ENCODE measurements at places on chromosomes 11 and 22. TPM values are rescaled to one million over a fixed set of nuclear protein-coding genes. Genes with fewer than 3 reads are reported as not detected.

- H3K4me1 ChIP-seq = no peaks in the 10 kb centered on the region
- no peak overlapping the region for H3K4me3 ChIP-seq
- DNase-seq = no peak
These were observed 67.3 kb upstream of the SHISAL1 start for GRCh38 chr22:44379817-44380755.

DNA sequence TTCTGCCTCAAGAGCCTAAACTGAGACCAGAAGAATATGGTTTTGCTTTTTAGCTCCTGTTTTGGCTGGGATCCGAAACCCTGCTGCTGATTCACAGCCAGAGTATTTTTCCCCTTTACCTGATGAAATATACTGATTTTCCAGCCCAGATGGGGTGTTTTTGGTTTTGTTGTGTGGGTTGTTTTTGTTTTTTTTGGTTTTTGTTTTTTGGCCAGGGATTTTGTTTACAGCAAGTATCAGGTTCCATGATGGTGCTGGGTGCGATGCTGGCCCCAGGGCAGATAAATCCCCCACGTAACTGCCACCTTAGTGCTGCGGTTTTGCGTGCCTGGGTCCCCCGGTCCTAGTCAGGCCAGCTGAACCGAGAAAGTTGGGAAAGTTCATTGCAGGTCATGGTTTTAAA lies 103.7 kb downstream of the ZBTB16 start:
- DNase-seq = no peak
- peaks cover 87% of the 10 kb centered on the region for H3K4me1 ChIP-seq
- no peak overlapping the region for H3K4me3 ChIP-seq
- no peak overlapping the region for H3K27ac ChIP-seq
- peaks cover 18% of the 10 kb centered on the region for H3K36me3 ChIP-seq

GRCh38 chr11:94332814-94333213 lies 28.4 kb downstream of the IZUMO1R start:
- H3K27ac ChIP-seq = no peak overlapping the region
- DNase-seq = no peak
- H3K27me3 ChIP-seq = peaks cover 4% of the 10 kb centered on the region
- H3K36me3 ChIP-seq = no peaks in the 10 kb centered on the region
- H3K4me3 ChIP-seq = no peak overlapping the region

GRCh38 chr22:40853961-40854360 lies 2.5 kb downstream of the ST13 start:
- no peaks in the 10 kb centered on the region for H3K27me3 ChIP-seq
- H3K36me3 ChIP-seq = peaks cover 9% of the 10 kb centered on the region
- H3K4me1 ChIP-seq = peaks cover 50% of the 10 kb centered on the region
- no peak overlapping the region for H3K27ac ChIP-seq
- DNase-seq = no peak

GRCh38 chr11:127670374-127671119 lies 670.0 kb upstream of the KIRREL3 start:
- no peak overlapping the region for H3K27ac ChIP-seq
- no peaks in the 10 kb centered on the region for H3K27me3 ChIP-seq
- H3K4me3 ChIP-seq = no peak overlapping the region
- H3K36me3 ChIP-seq = no peaks in the 10 kb centered on the region
- H3K4me1 ChIP-seq = no peaks in the 10 kb centered on the region
- DNase-seq = no peak

DNA sequence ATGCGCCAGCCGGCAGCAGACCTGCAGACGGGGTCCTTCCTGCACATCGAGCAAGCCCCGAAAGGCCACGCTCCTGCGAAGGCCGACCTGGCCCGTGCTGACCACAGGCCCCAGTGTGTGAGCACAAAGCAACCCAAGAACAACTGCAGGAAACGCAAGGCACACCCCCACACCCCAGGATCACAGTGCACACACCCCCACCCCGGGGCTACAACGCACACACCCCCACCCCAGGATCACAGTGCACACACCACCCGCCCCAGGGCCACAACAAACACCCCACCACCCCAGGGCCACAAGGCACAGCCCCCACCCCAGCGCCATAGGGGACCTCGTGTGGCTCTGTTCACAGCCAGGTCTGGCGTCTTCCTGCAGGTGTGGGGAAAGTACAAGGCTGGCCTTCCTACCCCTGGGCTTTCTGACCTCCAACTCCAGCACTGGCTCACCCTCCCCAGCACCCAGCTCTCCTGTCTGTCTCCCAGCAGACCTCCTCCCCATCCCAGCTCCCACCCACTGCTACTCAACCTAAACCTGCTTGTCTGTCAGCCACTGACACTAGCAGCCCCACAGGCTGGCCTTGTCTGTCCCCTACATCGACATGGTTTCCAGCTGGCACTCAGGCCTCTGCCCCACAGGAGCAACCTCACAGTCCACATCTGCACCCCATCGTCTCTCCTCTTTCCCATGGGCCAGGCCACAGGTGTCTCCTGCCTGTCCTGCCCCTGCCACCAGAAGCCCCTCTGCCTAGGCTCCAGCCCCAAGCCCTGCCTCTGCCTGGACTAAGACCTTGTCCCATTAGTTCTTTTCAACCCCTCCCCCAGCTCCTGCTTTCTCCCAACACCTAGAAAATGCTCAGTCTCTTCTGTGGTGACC lies 20.5 kb upstream of the EFCAB6 start:
- H3K27me3 ChIP-seq = peaks cover 5% of the 10 kb centered on the region
- no peak overlapping the region for H3K4me3 ChIP-seq
- no peak overlapping the region for H3K27ac ChIP-seq
- no peaks in the 10 kb centered on the region for H3K4me1 ChIP-seq

GRCh38 chr11:130156108-130157022 lies 3.2 kb upstream of the ST14 start:
- H3K27ac ChIP-seq = no peak overlapping the region
- peaks cover 42% of the 10 kb centered on the region for H3K27me3 ChIP-seq
- H3K4me1 ChIP-seq = peaks cover 10% of the 10 kb centered on the region
- no peak for DNase-seq
- no peak overlapping the region for H3K4me3 ChIP-seq
- no peaks in the 10 kb centered on the region for H3K36me3 ChIP-seq

GRCh38 chr11:68792400-68792966 lies 41.2 kb upstream of the TESMIN start:
- H3K27me3 ChIP-seq = no peaks in the 10 kb centered on the region
- H3K4me3 ChIP-seq = no peak overlapping the region
- H3K36me3 ChIP-seq = peaks cover 25% of the 10 kb centered on the region
- DNase-seq = no peak
- no peak overlapping the region for H3K27ac ChIP-seq

- H3K4me1 ChIP-seq = no peaks in the 10 kb centered on the region
- no peak overlapping the region for H3K27ac ChIP-seq
- no peaks in the 10 kb centered on the region for H3K36me3 ChIP-seq
- H3K4me3 ChIP-seq = no peak overlapping the region
These were observed 94.8 kb upstream of the TBCEL start for GRCh38 chr11:120929090-120929489.

GRCh38 chr11:66910016-66910415 lies 48.2 kb downstream of the PC start:
- no peaks in the 10 kb centered on the region for H3K36me3 ChIP-seq
- H3K27ac ChIP-seq = no peak overlapping the region
- no peak for DNase-seq
- H3K4me1 ChIP-seq = no peaks in the 10 kb centered on the region

GRCh38 chr11:118633979-118634378 lies 26.6 kb downstream of the PHLDB1 start:
- H3K27ac ChIP-seq = no peak overlapping the region
- no peak for DNase-seq
- H3K4me1 ChIP-seq = peaks cover 2% of the 10 kb centered on the region
- H3K36me3 ChIP-seq = no peaks in the 10 kb centered on the region

- H3K27me3 ChIP-seq = no peaks in the 10 kb centered on the region
- no peaks in the 10 kb centered on the region for H3K36me3 ChIP-seq
- H3K4me1 ChIP-seq = peaks cover 9% of the 10 kb centered on the region
- DNase-seq = peak; percentile 58
These were observed 22.2 kb downstream of the CASP5 start for GRCh38 chr11:105000797-105001196.

The CSF2RB gene
- total RNA-seq = 0.67 TPM

The FAM227A gene
- total RNA-seq = not detected

The CDKN1C gene
- 0.40 TPM for total RNA-seq

The XRCC6 gene
- 283 TPM for total RNA-seq

The OR2AG1 gene
- not detected for total RNA-seq

The APOBEC3C gene
- total RNA-seq = 111 TPM

The ACCSL gene
- not detected for total RNA-seq
